ENCODE measurements at places on chromosomes 3 and 15.
A peak's percentile ranks its signal among the peaks of the same experiment; 100 is the strongest.

DNA sequence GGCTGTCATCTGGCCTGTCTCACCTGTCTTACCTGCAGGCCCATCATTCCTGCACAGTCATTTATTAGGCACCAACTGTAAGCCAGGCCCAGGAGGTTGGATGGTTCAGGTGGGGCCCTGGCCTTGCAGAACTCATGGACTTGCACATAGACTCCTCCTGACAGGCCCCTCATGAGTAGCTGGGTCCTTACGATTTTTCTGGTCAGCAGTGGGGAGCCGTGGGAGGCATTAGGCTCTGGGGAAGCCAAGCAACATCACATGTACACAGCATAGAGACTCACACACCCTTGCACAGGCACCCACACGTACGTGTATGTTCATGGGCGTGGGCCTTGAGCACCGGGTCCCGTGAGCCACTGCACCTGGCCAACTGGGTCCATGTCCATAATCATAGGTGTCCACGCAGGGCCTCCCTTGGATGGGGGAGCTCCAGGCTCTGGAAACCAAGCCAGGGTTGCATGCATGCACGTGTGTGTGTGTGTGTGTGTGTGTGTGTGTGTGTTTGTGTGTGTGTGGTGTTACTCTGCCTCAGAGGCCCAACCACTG is 20.3 kb downstream of the CISH start:
- DNase-seq, result no peak

DNA sequence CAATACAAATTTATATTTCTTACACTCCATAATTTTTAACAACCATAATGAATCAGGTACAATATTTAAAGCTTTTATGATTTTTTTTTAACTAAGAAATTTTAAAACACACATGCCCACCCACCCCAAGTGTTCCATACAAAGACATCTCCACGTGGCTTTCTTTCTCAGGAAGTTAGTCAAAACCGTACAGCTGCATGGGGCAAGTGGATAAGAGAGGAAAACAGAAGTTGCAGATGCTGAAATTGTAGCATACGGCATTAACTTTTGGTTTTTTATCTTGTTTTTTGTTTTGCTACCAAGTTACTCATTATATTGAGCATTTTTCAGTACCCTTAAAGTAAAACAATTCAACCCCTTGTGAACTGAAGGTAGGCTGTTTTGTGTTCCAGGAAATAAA is 14.8 kb downstream of the GNB4 start:
- no peak for DNase-seq

DNA sequence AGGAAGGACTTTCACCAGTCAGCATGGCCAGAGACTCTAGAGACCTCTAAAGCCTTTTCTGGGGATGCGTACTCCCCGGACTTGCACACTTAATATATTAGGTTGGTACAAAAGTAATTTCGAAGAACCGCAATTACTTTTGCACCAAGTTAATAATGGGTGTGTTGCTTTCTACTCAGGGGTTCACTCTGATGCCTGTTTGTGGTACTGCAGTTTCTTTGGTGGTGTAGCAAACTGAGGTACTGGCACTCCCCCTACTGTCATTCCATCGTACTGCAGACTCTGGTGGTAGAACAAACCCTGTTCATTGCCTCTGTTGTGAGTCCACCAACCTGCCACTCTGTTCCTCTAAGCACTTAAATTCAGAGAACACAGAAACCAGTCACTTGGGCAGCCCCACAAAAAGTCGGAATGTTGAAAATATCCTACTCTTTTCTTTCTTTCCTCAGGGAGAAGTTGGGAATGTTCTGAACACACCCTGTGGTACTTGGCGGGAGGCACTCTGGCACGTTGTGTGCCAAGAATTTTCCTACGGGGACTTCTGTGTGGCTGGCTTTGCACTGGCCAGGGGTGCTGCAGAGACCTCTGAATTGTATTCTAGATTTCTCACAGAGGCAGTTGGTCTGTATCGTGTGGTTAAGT is 46.3 kb downstream of the GABRG3 start:
- DNase-seq, result no peak

DNA sequence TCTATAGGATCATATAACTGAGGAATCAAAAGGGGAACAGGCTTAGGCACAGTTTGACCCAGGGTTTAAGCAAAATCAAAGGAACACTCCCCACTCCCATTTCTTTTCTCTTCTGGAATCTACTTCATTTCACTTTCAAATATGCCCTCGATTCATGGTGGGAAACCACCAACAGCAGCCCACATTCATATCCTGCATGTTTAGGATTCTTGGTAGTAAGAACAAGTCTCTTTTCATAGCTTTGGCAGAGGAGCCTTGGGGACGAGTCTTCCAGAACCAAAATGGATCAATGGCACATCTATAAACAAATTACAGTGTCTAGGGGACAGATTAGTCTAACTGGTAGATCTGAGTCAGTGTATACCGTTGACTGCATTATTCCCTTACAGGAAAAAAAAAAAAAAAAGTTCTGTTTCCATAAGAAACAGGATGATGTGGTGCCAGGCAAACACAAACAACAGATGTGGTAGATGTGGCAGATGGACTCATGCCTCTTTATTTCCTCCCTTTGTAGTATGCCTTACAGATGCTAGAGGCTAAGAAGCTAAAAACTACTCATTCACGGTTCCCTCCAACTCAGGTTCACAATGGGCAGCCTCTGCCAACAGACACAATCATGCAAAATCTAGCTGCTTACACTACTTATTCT is 578.3 kb upstream of the ADAMTS9 start:
- no peak for DNase-seq

DNA sequence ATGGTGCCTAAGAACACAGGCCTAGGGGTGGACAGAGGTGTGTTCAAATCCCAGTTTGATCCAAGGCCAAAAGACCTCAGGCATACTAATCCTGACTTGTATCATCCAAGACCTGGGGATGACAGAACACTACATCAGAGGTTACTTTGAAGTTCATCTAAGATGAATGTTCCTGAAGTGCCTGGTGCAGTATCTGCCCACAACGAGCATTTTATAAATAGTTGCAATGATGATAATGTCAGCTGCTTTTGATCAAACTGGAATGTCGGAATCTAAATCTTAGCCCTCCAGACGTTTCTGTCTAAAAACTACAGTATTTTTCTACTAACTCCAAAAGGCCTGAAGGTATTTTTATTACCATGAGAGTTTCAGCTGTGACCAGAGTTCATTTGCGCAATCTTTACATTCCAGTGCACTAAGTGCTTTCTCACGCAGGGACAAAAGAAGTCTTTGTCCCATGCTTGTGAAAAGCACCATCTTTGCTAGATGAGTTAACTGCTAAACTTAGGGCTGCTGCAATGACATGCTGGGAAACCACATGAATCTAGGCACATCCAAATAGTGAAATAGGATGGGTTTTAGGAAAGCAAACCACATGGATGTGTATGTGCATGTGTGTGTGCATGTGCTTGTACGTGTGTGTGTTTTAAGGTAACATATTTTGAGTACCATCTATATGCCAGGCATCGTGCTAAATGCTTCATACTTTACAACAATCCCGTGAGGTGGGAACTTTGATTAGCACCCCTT is 18.1 kb downstream of the ANXA2 start:
- DNase-seq, result no peak

DNA sequence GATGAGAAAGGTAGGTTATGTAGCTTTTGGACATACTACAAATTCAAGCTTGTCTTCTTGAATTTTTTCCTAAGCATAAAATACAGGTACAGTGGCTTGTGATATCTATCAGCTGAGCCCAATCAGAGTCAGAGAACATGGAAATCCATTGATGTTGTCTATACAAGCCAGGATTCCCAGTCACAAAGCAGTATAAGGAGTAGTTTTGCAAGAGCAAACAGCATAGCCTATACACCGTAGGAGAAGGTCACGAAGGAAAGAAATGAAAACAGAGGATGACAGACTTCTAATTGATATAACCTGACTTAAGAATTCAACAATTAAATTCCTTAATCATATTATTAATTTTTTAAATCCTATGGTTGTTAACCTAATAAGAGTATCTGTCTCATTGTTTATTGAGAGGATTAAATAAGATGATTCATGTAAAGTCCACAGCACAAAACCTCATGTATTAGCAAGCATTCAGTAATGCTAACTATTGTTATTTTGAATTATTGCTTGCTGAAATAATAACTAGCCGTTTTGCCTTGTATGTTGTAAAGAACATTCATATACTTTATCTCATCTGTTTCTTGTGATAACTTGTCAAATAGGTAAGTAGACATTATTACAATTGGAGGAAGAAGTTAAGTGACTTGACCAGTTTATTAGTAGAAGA is 276.6 kb upstream of the ZPLD1 start:
- DNase-seq, result no peak

DNA sequence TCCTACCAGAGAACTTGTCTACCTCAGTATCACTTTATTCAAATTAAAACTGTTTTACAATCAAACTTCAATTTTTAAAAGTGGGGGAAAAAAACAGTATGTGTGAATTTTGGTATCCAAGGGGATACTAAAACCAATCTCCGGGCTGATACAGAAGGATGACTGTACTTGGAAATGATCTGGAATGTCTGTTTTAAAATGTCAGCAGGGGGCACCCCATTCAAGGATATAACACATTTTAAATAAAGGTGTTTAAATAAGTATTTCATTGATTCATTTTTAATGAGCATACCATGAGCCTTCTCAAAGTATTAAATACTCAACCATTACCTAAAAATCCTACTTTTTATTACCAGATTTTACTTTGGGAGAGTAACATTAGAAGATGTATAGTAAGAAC is 67.9 kb downstream of the ULK4 start:
- peak; percentile 34 for DNase-seq

- no peak for DNase-seq
Measured at GRCh38 chr3:178969004-178969700, 102.5 kb downstream of the ZMAT3 start.

- DNase-seq, result no peak
Measured at GRCh38 chr3:127570520-127570919, 20.0 kb downstream of the TPRA1 start.

DNA sequence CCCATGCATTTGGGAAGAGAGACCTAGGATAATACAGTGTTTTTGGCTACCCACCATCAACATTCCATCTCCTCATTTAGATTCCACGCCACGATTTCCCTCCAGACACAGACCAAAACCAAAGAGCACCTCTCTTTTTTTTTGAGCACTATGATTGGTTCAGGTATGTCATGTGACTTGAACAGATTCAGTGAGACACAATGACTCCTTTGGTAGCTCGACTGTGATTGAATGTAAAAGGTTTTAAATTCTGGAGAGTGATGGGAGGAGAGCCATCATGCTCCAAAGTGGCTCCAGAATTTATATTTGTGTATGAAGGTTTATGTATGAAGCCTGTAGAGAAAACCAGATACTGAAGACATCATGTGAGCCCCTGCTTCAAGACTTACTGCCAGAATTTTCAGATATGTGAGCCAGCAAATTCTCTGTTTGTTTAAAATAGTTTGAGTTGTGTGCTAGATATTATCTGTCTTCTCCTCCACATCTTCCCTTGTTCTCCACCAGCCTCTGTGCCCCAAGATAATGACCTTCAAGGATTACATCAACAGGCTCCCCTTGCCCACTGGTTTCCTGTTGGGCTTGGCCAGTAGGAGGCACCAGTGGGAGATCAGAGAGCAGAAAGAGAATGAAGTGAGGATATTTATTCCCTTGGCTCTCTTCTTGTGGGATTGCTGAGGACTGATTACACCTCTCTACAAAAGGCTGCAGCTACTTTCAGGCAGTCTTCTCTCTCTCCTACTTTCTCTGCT is 12.5 kb downstream of the MYD88 start:
- no peak for DNase-seq

- no peak for DNase-seq
Measured at GRCh38 chr15:98425173-98425572, 223.2 kb upstream of the IGF1R start.

- DNase-seq, result no peak
Measured at GRCh38 chr3:133991637-133992036, 38.1 kb downstream of the SLCO2A1 start.

GRCh38 chr15:64766058-64766457 is 9.3 kb downstream of the RBPMS2 start:
- no peak for DNase-seq

DNA sequence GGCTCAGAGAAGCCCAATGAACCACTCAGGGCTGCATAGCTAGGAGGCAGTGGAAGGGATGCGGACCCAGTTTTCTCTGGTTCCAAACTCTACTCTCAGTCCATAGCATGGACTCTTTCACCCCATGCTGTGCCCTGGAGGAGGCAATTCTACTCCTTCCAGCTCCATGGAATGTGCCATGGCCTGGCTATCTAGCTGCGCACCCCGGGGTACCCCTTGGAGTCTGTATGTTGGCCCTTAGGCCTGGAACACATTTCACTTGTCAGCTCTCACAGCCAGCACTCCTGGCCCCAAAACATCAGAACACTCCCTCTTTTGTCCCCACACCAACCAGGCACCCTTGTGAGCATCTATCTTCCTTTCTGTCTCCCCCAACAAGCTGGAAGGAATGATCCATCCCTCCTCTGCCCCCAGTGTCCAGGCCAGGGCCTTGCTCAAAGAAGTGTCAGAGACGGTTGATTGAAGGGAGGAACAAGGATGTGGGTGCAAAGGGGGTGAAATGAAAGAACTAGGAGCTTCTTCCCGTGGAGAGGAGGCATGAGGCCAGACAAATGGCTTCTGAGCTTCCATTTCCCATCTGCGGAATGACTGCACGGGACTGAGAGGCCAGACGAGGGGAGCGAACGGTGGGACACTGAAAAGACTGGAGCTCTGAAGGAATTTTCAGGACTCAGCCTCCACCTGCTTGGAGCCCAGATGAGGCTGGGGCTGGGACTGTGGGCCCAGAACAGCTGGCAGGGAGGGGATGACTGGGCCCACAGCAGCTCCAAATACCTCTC is 2.8 kb downstream of the PRSS50 start:
- DNase-seq, result no peak

Data from CD4-positive, alpha-beta memory T cell (primary cell).